ENCODE measurements at places on chromosomes 1 and 21.
A peak's percentile ranks its signal among the peaks of the same experiment; 100 is the strongest.

- DNase-seq: no peak
Measured at GRCh38 chr1:29406814-29407213, 170.5 kb downstream of the PTPRU start.

GRCh38 chr21:42844411-42845113 lies 34.8 kb downstream of the WDR4 start:
- DNase-seq: no peak

DNA sequence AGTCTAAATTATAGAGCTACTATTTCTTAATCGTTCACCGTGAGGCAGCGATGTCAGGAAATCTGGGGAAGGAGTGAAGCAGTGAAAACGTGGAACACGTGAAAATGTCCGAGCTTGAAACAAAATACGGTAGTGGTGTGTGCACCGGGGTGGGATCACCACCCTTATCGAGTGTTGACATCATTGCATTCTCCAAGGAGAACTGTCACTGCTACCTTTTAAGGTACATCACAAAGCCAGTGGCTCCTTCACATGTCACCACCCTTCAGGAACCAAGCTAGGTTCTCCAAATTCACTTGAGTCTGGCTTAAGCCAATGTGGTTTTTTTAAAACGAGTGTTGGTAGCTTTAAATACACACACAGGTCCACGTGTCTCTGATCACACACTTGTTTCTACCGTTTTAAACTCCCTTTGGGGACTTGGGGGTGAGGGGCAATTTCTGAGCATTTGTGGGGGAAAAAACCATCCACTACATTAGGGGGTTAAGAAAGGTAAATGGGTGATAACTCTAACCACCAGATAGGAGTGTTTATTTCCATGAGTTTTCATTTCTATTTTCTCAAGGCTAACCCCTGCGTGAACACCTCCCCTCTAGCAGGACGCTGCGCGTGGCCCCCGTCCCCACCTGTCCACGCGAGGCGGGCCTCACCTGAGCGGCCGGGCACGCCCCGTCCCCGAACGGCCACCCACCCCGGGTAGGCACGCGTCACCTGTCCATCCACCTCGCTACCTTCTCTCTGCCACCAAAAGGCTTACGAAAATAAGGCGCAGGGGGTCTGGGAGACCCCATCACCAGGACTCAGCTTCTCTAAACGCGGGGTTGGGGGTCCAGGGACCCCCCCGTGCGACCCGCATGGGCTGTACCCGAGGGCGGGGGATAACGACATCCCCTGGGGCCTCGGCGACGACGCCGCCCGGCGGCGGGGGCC lies 978 bp downstream of the PRDM15 start:
- peak; percentile 27 for DNase-seq

- DNase-seq: peak; percentile 45
Measured at GRCh38 chr21:37642493-37642892, 273.8 kb downstream of the KCNJ6 start.

DNA sequence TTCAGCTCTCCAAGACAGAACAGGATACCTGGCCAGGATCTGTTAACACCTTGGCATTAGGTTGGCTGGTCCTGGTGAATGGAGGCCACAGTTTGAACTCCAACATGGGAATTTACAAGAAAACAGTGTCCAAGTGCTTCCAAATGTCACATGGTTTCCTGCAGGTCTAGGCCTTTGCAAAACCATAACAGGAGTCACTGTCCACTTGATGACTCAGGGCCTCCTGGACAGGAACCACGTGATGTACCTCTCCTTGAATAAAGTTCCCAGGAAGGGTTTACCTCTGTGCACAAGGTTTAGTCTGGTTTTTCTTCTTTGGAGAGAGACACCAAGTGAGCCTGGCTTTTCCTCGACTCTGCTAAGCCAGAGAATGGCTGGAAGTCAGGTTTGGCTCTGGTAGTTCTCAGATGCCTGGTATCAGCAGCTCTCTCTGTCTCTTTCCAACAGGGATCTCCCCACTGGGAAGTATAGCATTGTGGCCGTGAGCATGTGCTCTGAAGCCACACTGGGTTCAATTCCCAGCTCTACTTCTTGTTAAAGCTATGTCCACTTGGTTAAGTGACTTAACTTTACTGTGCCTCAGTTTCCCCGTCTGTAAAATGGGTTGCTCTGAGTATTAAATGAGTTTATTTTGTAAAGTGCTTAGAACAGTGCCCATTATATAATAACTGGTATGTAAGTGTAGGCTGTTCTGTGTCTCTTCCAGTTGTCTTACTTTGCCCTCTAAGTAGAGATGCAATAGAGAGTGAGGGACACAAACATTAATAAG lies 27.3 kb upstream of the TMEM61 start:
- no peak for DNase-seq

DNA sequence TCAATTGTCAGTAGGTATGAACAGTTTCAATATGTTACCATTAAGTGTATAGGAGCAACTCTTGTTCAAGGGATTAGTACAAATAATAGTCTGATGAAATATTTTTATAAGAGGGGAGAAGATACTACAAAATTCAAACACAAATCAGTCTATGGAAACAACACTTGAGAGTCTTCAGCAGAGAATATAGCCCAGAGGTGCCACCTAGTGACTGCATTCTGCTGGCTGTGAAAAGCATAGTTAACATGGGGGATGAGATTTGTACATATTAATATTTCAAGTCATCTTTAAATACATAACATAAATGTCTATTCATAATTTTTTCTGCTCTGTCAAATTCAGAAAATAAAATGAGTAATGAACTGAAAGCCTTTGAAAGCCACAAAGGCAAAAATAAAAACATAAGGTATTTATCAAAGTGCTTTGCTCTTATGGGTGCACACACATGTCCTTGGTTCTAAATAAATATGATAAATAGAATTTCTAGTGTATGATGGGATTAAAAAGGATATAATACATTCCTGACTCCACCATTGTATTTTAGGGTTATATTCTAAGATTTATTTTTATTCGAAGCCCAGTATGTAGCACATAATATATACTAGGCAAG lies 440.9 kb upstream of the ZRANB2 start:
- no peak for DNase-seq

- no peak for DNase-seq
Measured at GRCh38 chr1:183149273-183149672, 36.8 kb upstream of the LAMC2 start.

GRCh38 chr21:39657091-39657689 lies 44.5 kb downstream of the B3GALT5 start:
- no peak for DNase-seq

DNA sequence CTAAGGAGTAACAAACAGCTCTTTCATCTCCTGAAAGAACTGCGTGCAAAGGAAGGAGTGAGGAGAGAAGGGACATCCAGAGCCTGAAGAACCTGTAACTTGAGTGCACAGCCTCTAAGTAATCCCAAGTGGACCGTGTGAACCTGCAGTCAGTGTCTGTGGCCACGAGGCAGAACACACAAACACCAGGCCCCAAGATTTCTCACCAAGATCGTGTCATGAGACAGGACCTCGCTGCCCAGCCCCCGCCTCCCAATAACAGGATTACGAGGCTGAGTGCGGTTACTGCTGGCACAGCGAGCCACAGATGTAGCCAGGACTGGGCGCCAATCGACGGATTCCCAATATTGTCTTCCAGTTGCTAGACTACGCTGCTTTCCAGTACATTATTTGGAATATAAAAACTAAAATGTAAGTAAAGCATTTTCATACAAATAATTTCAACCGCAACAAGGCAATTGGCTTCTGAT lies 101.3 kb upstream of the SLC25A33 start:
- no peak for DNase-seq

GRCh38 chr1:3472088-3472850 lies 17.8 kb downstream of the ARHGEF16 start:
- no peak for DNase-seq

- peak; percentile 22 for DNase-seq
Measured at GRCh38 chr1:230208619-230209261, 141.7 kb downstream of the GALNT2 start.

DNA sequence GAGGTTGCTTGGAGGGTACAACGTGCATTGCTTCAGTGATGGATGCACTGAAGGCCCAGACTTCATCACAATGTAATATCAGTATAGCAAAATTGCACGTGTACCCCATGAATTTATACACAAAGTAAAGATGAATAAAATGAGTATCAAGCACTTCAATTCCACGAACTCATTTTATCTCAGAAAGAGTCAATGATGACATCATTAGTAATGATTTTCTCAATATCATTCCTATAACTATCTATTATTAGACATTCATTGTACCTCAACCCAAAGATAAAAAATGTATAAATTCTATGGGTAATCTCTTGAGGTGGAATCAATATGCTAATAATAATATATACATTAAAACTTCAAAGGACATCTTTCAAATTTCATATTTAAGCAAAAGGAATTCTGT lies 208.4 kb downstream of the COL11A1 start:
- DNase-seq: no peak

GRCh38 chr1:10431070-10431730 lies 967 bp downstream of the CENPS start:
- peak; percentile 22 for DNase-seq

- no peak for DNase-seq
Measured at GRCh38 chr21:29136033-29136432, 5.6 kb downstream of the MAP3K7CL start.
